ENCODE measurements at places on chromosomes 4 and X. TPM values are rescaled to one million over a fixed set of nuclear protein-coding genes. Genes with fewer than 3 reads are reported as not detected.

CT55 gene
- not detected for polyA plus RNA-seq

GRCh38 chr4:158371158-158371557, 150.5 kb upstream of the RXFP1 start:
- DNase-seq, result peak; percentile 48

CLDN34 gene
- polyA plus RNA-seq, result 0.09 TPM

- no peak for DNase-seq
Observed at GRCh38 chrX:13000301-13000811, 25.4 kb downstream of the TMSB4X start.

- DNase-seq, result no peak
Observed at GRCh38 chrX:97743014-97743413, 859.3 kb downstream of the RPA4 start.

- DNase-seq, result peak; percentile 75
Observed at GRCh38 chr4:169404960-169405359, 134.2 kb upstream of the SH3RF1 start.

CORIN gene
- polyA plus RNA-seq, result 0.05 TPM

ADGRG4 gene
- not detected for polyA plus RNA-seq

- DNase-seq, result no peak
Observed at GRCh38 chrX:17860811-17861488, at the start of gene RAI2. RAI2 (minus strand) TSS chrX:17861298; CDS start chrX:17802010, 59,288 bp downstream.

GRCh38 chr4:145490361-145490760, 8.7 kb downstream of the SMAD1 start:
- no peak for DNase-seq

OCRL gene
- 19.7 TPM for polyA plus RNA-seq

Data from mammary epithelial cell (primary cell).